DMS79 (cell line): ENCODE measurements at places on chromosomes 12 and 14.

- DNase-seq = peak; percentile 69
These were observed 86.0 kb upstream of the HIF1A start for GRCh38 chr14:61609191-61609843.

DNA sequence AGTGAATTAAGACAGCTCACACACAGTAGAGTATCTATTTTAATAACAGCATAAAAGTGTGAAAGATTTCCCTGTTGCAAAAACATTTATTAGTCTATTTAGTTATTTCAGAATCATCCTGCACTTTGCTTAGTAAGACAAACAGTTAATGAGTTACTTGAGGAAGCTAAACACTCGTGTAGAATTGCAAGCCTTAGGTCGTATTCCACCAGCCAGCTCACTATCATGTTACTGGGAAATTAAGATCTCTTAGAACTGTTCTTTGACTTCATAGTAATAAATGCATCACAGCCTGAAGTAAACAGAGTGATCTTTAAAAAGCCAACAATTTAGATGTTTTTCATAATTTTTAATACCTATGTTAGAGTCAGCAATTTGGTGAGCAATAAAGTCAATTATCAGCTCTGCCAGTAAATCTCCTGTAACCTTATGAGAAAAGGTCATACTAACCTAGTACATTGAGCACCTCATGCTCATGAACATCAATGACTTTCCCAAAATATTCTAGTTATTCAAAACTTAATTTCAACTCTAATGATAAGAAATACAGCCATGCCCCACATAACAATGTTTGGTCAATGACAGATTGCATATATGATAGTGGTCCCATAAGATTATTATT, 26.7 kb upstream of the ETNK1 start:
- DNase-seq = no peak

DNA sequence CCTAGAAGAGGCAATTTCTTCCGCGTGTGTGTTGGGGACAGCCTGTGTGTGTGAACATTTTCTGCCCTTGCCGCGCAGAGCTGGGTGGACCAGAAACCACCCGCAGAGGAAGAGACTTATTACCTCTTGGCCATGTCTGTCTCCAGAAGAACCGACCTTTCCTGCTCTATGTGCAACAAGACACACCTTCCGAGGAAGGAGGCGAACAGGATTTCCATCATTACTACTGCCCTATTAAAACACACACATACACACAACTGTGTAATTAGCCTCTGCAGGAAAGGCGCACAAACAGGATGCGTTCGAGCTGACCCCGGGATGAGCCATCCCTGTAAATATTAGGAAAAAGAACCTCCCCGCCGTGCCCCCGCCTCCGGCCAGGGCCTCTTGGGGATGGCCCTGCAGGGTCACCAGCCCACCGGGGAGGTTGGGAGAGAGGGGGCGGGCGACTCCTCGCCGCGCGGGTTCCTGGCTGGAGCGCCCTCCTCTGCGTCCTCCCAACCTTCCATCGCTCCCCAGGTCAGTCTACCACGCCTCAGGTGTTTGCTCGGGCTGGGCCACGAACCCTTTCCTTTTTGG, 484 bp upstream of the PRKCH start:
- DNase-seq = no peak

- no peak for DNase-seq
These were observed 70.1 kb downstream of the PRKD1 start for GRCh38 chr14:29857551-29857950.

DNA sequence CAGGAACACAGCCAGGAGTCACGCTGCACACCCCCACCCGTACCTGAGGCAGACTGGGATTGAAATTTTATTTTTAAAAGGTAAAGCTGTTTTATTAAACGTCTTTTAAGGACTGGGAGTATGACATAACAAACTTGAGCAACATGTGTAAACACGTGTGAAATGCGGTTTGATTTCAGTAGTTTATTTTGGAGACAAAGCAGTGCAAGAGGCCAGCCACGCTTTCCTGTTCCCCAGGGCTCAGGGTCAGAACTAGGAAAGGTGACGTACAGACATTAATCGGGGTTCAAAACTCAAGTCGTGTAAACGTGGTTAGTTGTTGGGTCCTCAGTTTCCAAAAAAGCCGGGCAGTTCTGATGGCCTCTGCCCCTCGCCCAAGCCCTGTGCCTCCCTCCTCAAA, 16.7 kb downstream of the CHGA start:
- DNase-seq = no peak
